ENCODE measurements at places on chromosomes 1 and 21.

DNA sequence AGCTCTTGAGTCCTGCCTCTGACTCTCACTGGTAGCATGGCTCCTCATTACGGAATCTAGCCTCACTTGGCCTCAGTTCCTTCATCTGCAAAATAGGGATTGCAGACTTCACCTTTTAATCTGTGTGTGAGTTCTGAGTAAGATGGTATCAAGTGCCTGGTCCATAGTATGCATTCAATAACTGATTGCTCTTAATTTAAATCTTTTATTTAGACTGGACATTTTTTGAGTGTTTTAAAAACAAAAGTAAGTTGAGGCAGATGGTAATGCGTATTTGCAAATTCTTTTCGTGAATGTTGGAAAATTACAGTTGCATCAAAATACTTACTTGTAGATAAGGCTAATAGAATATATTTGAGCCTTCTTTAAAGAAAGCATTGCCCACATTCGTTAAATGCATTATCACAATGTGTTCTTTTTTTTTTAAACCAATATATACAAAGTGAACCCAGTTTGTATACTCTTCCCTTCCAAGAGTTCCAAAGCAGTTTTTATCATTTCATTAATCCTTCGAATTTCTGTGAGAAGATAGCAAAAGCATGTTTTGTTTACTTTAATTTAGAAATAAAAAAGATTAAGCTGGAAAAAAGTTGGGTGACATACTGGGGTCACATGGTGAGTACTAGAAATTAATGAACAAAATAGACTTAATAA, 8.1 kb downstream of the DNM3 start:
- DNase-seq: no peak

GRCh38 chr1:4529446-4530165, 124.8 kb upstream of the AJAP1 start:
- DNase-seq: no peak

DNA sequence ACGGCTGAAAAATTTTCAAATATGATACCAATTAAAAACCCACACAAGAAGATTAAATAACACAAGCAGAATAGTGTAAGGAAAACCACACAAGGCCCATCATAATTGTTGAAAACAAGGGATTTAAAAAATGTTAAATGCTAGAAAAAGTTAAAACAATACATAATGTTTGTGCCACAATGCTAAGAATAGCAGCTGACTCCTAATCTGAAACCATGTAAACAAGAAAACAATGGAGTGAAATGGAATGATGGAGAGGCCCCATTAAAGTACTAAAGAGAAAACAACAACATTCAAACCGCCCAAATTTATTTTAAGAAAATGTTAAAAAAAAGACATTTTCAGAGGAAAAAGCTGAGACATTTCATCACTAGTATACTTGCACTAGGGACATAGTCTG, 663.6 kb upstream of the NCAM2 start:
- DNase-seq: no peak

GRCh38 chr1:116377541-116378529, 4.8 kb downstream of the ATP1A1 start:
- DNase-seq: peak; percentile 44
